ENCODE measurements at places on chromosomes 16 and 17.
A peak's percentile ranks its signal among the peaks of the same experiment; 100 is the strongest.

- no peak for DNase-seq
These were observed 12.4 kb downstream of the IRF8 start for GRCh38 chr16:85911251-85911930.

DNA sequence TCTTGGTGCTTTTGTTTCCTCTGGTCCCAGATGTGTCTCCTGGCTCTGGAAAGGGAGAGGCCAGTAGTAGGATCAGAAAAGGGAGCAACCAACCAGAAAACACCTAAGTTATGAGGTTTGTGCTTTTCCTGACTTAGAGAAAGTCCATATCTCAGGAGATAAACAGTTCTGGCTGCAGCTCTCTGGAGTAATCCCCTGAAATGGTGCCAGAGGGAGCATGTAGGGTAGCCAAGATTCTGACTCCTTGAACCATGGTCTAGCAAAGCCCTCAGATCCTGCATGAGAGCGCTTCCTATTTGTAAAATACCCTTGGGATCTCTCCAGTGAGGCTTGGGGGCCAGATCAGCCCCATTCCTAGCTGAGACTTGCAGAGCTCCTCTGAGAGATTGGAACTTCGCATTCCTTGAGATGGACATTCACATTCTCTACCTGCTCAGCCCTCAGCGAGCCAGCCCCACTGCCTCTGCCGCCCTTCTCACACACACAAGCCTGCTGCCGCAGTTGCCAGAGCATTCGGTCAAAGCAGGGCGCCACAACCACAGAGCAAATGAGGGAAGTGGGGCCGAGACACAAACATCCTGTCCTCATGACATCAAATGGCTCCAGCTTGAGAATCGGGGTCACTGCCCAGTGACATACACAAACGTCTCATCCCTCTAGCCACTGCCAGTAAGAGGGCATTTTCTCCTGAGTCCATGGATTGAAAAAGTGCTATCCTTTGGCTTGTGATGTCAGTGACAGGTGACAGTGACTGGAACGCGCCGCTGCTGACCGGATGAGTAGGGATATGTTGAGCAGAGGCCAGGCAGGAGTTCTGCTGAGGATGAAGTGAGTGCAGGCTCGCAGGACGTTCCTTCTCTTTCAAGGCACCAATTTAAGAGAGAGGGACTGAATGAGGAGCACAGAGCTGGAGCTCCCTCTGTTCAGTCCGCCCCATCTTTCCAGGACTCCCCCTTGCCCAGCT, 5.0 kb downstream of the ABHD15 start:
- no peak for DNase-seq

- DNase-seq, result no peak
These were observed 28.8 kb downstream of the TMEM238L start for GRCh38 chr17:10775058-10775457.

- no peak for DNase-seq
These were observed 28.4 kb downstream of the DNAH2 start for GRCh38 chr17:7745748-7746470.

DNA sequence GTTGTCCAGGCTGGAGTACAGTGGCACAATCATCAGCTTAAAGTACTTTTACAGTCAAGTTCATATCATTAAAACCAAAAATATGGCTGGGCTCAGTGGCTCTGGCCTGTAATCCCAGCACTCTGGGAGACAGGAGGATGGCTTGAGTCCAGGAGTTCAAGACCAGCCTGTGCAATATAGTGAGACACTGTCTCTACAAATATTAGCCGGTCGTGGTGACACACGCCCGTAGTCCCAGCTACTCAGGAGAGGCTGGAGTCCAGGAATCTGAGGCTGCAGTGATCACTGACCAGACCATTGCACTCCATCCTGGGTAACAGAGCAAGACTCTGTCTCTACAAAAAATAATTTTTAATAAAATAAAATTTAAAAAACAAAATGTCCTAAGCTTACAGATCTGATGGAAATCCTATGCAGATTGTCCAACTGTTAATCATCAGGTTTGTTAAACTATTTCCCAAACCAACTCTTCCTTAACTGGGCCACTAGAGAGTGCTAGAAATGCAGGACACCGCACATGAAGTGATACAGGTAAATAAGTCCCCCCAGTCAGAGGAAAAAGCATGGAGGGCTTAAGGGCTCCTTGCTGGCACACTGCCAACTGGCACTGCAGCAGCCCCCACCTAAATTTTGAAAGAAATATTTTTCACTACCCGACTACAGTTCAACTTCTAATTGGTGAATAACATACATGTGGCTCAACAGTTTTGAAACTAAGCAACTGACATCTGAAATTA, 2.8 kb downstream of the USP22 start:
- DNase-seq, result no peak

- DNase-seq, result no peak
These were observed 4.6 kb downstream of the GP2 start for GRCh38 chr16:20322696-20323095.

DNA sequence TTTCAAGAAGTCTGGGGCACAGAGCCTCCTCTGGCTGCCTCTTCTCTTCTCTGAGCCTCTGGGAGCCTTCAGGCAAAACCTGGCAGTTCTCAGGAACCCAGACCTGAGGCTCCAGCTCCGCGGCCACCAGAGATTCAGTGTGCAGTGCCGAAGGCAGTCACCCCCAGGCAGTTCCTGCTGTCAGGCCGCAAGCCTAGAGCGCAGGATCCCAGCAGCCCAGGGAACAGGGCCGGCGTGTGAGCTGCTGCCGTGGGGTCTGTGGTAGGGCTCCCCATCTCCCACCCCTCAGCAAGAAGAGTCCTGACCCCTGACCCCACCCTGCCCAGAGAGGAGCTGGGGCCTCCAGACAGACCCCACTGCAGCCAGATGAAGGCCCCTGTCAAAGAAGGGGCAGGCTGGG, 78.2 kb downstream of the AMFR start:
- DNase-seq, result no peak

- peak; percentile 34 for DNase-seq
These were observed 13.4 kb upstream of the TAOK1 start for GRCh38 chr17:29376667-29377270.

- DNase-seq, result no peak
These were observed 115.7 kb upstream of the PMFBP1 start for GRCh38 chr16:72287649-72288048.

DNA sequence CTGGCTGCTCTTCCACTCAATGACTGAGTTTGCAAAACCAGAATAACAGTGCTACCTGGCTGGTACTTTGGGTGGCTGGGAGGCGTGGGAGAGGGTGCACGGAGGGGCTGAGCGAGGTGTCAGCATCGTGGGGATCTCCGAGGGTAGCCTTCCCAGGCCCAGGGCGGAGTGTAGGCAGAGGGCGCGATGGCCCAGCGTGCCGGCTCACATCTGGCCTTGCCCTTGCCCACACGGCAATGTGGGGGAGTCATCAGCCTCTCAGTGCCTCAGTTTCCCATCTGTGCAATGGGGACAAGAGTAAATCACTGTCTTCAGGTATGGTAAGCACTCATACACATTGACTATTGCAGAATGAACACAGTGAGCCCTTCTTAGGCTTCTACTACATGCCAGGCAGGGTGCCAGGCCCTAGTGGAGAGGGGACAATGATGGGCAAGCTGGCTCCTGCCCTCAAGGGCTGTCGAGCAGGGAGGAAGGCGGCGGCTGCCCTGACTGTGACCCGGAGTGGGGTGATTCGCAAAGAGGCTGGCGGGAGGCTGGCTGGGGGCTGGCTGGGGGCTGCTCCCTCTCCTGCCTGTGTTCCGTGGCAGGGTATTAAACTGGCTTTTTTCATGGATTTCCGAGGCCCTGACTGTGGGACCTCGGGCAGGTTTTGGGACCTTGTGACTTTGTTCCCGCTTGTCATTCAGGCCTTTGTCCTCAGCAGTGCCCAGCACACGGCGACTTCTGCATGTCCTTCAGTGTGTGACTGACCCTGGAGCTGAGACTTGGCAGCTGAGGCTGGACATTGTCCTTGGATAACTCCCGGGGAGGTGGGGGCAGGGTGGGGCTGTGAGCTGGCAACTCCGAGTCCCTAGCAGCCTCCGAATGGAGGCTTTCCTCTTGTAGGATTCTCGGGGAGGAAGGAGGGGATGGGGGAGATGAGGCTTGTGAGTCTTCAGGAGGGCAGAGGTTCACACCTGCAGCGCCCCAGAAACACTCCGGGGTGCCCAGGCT, 243.1 kb downstream of the SEC14L1 start:
- no peak for DNase-seq

- no peak for DNase-seq
These were observed 3.0 kb upstream of the MTMR4 start for GRCh38 chr17:58517378-58517927.

- no peak for DNase-seq
These were observed 176.5 kb upstream of the CDH5 start for GRCh38 chr16:66189951-66190350.

DNA sequence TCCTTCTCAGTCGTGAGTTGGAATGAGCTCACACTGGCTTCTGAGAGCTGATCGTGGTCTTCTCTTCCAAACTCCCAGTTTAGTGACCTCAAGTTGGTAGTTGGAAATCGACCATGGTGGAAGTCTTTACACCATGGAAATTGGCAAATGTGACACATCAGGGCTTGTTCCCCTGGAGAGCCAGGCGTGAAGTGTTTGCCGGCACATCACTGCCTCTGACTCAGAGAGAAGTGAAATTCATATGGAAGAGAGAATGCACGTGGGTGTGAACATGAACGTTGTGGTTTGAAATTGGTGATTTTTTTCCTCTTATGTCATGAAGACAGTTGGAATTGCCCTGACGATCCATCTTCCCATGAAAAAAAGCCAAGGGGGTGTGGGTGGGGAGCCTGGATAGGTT, 47.4 kb downstream of the AXIN2 start:
- no peak for DNase-seq

GRCh38 chr17:79658811-79659207, 48.0 kb upstream of the RBFOX3 start:
- DNase-seq, result peak; percentile 68

DNA sequence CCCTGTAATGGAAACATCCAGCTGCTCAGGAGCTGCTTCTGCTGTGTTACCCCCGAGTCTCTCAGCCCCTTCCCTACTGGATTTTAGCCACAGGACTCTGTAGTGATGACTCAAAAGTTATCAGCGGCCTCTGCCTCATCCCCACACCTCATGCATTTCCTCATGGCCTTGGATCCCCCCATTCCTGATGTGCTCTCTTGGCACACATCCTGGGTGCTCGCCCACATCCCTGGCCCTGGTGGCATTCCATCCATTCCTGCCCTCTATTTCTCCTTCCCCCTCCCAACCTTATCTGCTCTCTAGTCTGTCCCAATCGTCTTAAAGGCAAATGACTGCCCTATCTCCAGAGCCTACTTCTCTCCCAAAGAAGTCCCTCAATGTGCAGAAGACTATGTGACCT, 24.6 kb downstream of the MARF1 start:
- no peak for DNase-seq

DNA sequence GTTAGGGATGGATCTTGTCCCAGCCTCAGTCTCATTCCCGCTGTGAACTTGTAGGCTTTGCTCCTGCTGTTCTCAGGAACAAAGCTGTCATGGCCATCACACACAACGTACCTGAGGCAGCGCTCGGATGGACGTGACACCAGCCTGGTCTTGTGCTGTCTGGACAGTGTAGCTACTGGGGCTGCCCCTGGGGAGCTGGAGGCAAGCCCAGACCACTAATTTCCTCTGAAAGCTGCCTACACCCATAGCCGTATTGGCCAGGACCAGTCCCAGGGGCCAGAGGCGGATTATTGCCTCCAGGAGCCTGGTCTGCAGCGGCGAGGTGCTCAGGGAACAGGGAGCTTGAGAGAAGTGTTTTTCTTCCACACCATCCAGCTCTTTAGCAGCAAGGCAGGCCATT, 11.7 kb downstream of the ZNHIT3 start:
- peak; percentile 50 for DNase-seq

DNA sequence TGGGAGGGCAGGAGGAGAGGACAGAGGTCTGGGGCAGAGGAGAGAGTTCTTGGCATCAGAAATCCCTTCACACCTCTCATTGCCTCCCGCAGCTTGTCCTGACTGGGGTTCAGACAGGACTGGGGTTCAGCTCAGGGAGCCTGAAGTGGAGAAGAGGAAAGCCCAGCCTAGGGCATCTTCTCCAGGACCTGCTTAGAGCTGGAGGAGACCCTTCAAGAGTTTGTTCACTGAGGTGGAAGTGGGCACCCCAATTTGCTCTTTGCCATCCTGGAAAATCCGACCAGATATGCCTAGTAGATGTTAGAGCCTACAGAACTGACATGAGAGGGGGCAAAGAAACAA, 2.0 kb downstream of the HOXB3 start:
- DNase-seq, result no peak

DNA sequence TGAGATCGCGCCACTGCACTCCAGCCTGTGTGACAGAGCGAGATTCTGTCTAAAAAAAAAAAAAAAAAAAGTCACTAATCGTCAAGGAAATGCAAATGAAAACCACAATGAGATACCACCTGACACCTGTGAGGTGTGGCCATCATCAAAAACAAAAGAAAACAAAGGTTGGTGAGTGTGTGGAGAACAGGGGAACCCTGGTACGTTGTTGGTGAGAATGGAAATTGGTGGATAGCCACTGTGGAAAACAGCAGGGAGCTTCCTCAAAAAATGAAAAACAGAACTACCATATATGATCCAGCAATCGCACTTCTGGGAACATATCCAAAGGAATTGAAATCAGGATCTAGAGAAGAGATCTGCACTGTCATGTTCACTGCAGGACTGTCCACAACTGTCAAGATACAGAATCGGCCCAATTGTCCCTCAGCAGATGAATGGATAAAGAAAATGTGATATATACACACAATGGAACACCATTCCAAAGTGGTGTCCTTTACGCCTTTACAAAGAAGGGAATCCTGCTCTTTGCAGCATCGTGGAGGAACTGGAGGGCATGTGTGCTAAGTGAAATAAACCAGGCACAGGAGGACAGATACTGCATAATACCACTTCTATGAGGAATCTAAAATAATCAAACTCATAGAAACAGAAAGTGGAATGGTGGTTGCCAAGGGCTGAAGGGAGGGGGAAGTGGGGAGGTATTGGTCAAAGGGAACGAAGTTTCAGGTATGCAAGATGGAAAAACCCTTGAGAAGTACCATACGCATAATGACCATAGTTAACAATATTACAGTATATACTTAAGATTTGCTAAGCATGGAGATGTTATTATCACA, 63.5 kb upstream of the PLCG2 start:
- DNase-seq, result no peak

DNA sequence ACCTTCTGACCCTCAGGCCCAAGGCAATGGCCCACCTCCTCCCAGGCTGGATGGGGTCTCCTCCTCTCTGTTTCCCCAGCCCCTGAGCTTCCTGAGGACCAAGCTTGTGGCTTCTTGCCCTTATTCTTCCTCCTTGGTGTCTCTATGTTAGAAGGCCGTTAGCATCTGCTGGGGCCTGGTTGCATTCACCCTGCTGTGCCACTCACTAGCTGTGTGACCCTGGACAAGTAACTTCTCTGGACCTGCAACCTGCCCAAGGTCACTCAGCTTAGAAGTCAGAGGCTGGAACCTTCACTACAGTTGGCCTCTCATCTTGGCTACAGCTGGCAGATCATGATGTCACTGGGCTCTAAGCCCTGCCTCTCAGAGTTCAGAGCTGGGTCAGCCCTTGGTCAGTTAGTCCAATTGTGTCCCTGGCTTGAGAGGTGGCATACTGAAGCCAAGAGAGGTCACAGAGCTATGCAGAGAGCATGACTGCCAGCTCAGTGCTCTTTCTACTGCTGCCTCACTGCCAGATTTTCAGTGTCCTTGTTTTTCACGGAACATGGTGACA, 3.0 kb downstream of the MT2A start:
- DNase-seq, result no peak

All from glutamatergic neuron (in vitro differentiated cells).